ENCODE measurements at places on chromosomes 7 and 10. TPM values are rescaled to one million over a fixed set of nuclear protein-coding genes. Genes with fewer than 3 reads are reported as not detected.

- DNase-seq: no peak
Observed at GRCh38 chr10:124676416-124677062, 67.6 kb downstream of the FAM53B start.

Gene IRF5
- 9.8 TPM for polyA plus RNA-seq

DNA sequence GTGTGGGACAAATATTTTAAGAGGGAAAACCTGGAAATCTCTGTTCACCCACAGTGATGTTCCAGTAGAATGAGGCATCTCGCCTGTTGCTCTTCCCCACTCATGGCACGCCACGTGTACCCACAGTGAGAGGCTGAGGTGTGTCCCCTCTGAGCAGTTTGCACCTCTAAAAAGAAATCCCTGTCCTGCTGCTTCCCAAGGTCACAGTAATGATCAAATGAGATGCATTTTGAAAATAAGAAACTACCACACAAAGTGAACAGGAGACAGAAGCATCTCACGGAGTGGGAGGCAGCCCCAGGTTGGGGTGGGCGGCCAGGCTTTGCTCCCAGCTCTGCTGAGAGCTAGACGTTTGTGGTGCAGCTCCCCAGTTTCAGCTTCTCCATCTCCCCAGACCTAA is 12.4 kb upstream of the ZNF777 start:
- no peak for DNase-seq

Gene CDHR3
- 8.9 TPM for polyA plus RNA-seq

Gene LBX1
- polyA plus RNA-seq: 0.03 TPM

Gene TFR2
- polyA plus RNA-seq: 0.99 TPM

DNA sequence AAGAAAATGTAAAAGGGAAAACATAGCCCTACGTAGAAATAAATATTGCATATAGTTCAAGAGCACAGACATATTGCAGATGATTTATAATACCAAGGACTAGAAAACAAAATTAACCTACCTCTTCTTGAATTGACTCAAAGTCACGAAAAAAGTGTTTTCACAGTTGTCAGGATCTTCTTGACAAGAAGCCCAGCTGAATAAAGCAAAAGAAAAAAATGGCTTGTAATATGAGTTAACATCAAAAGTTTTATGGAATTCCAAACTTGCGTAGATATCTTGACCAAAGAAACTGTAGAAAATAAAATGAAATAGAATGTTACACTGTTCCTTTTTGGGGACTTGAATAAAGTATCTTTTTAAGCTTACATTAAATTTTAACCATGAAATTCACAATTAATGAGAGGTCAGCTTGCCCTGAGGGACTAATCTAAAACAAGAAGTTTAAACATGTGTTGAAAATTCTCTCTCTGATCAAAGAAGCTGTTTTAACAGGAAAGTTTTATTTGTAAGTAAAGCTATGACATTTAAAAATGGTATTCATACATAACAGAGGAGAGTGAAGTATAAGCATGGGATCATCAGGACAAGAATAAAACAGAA is 133.1 kb upstream of the SEMA3C start:
- no peak for DNase-seq

DNA sequence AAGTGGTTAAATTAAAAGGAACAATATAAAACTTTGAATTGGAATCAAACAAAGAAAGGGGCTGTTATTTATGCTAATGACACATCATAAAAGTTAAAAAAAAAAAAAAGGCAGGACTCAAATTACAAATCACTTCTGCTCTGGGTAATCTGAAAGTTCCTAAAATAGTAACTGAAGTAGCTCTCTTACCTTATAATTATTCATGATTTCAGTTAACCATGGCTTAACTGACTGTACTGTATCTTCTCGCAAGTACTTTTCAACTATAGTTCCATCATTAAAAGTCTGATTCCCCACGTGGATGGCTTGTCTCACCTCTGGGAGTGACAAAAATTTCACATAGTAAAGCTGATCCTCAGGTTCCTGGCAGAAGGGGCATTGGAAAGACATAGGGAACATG is 82.5 kb downstream of the CPVL start:
- no peak for DNase-seq

DNA sequence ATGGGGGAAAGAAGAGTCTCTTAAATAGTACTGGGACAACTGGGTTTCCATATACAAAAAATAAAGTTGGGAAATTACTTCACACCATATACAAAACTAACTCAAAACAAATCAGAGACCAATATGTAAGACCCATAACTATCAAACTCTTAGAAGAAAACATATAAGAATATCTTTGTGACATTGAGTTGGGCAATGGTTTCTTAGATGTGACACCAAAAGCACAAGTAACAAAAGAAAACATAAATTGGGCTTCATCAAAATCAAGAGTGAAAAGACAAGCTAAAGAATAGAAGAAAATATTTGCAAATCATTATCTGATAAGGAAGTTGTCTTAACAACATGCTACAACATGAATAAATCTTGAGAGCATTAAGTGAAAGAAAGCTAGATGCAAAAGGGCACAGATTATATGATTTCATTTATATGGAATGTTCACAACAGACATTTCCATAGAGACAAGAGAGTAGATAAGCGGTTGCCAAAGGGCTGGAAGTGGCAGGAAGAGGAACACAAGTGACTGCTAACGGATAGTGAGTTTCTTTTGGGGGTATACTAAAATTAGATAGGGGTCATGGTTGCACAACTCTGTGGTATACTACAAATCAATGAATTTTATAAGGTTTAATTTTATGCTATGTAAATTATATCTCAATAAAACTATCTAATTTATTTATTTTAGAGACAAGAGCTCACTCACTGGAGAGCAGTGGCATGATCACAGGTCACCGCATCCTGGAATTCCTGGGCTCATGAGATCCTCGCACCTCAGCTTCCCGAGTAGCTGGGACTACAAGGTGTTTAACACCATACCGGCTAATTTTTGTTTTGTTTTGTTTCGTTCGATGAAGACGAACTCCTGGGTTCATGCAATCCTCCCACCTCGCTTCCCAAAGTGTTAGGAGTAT is 35.4 kb downstream of the JMJD1C start:
- DNase-seq: no peak

- DNase-seq: no peak
Observed at GRCh38 chr10:101223274-101224059, 5.8 kb downstream of the LBX1 start.

DNA sequence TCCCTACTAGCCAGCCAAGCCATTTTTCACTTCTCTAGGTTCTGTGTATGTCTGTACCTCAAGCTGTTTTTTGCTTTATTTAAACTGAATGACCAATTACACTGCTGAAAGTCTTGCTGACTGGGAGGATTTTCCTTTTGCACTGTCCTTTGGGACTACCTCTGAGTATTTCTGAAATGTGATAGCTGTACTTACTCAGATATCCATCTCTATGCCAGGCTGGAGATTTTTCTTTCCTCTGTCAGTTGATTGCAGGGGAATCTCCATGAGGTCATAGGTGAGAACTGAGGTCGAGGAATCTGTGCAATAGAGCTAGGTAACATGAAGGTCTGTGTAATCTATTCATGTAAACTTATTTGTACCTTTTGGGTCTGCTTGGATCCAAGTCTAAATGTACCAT is 38.9 kb upstream of the ANKRD1 start:
- no peak for DNase-seq

Gene CFAP58
- polyA plus RNA-seq: 0.32 TPM

GRCh38 chr10:126309228-126309883 is 78.9 kb downstream of the ADAM12 start:
- no peak for DNase-seq

Gene AGBL3
- polyA plus RNA-seq: 9.2 TPM

Gene ZNRF2
- 18.4 TPM for polyA plus RNA-seq

DNA sequence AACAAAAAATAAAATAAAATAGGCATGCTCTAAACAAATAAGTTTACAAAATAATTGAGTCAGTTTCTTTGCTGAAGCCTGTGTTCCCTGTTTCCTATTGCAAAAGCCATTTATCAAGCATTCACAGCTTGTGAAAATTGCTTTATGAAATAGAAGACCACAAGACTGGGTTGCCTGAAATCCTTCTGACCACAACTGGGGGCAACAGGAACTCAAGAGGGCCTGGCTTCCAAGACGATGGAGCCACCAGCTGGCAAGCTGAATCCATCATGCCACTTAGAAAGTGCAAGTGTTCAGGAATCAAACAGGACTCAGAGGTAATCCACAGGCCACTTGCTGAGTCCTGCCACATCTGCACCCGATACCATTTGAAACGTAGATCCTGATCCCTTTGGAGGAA is 752 bp upstream of the ABCA13 start:
- DNase-seq: no peak

GRCh38 chr7:150404172-150404804 is 25.2 kb downstream of the ZNF775 start:
- DNase-seq: no peak

- no peak for DNase-seq
Observed at GRCh38 chr10:78053211-78053868, 19.7 kb downstream of the RPS24 start.

Measured in left renal cortex interstitium (tissue), 4 donors.